ENCODE measurements at places on chromosomes 11 and 22.

DNA sequence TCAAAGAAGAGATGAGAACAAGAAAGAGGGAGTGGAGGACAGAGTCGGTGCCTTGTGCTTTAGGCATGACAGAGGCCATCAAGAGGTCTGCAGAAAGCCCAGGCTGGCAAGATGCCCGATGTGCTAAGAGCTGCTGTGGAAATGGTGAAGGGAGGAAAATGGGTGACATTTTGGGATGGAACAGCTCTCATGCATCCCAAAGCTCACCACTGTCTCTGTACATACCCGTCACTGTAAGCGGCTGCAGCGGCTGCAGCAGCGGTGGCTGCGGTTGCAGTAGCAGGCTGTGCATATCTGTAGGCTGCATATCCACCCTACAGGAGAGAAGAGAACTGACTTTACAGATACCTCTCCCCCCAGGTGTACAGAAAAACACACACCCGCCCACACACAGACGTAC is 28.6 kb downstream of the APOL5 start:
- H3K4me1 ChIP-seq: no peaks in the 10 kb centered on the region
- no peak overlapping the region for H3K27ac ChIP-seq
- DNase-seq: no peak
- no peaks in the 10 kb centered on the region for H3K27me3 ChIP-seq

DNA sequence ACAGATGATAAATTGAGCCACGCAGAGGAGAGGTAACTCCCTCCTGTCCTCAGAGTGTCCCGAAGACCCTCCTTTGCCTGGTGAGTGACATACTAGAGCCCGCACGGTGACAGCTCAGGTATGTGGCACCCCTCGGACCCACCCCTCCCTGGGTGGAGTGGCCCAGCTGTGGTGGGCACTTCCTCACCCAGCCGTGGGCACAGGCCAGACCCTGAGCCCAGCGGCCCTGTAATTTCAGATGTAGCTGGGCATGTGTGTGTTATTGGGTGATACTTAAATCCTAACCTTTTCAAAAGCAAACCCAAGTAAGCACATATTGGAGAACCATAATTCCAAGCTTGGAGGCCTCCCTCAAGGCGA is 93.2 kb downstream of the WNT7B start:
- H3K27me3 ChIP-seq: peaks cover 7% of the 10 kb centered on the region
- no peak overlapping the region for H3K27ac ChIP-seq
- no peaks in the 10 kb centered on the region for H3K36me3 ChIP-seq
- DNase-seq: no peak

- no peak overlapping the region for H3K4me3 ChIP-seq
- no peak for DNase-seq
- H3K4me1 ChIP-seq: no peaks in the 10 kb centered on the region
- no peaks in the 10 kb centered on the region for H3K27me3 ChIP-seq
These were observed 18.8 kb downstream of the QSER1 start for GRCh38 chr11:32911413-32911812.

DNA sequence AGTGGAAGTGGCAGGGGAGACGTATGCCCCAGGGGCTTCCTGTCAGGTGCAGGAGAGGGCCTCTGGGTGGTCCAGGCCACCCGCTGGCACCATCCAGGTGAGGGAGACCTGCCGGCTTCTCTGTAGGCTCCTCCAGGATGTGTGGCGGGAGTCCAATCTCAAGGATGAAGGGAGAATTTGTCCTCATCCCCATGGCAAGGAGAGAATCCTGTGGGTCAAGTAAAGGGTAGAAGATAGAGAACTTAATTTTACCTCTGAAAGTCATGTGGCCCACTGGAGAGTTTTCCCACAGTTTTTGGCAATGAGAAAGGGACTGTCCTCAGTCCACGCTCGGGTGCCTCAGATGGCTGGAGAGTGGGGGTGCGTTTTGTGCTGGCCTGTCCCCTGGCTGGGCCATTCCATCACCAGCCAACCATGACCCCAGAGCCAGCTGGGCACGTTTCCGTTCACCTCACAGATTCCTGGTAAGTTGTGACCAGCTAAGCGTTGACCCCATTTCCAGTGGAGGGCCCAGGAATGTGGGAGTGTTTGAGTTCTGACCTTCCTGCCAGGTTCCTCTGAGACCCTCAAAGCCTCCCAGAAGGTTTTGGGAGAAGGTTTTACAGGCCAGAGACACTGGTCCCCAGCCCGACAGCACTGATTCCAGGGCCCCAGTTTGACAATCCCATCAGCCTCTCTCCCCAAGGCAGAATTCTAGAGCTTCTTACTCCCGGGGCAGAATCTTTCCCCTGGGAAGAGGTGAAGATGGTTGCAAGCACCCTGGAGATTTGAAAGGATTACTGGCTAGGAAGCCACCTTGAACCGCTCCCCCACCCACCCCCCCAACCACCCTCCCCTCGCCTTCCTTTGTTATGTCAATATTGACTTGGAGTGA is 2.6 kb downstream of the OVOL1 start:
- peaks cover 30% of the 10 kb centered on the region for H3K4me1 ChIP-seq
- H3K27me3 ChIP-seq: peaks cover 26% of the 10 kb centered on the region
- no peak for DNase-seq
- no peak overlapping the region for H3K4me3 ChIP-seq

- H3K27me3 ChIP-seq: no peaks in the 10 kb centered on the region
- no peak for DNase-seq
- no peaks in the 10 kb centered on the region for H3K36me3 ChIP-seq
- H3K4me1 ChIP-seq: no peaks in the 10 kb centered on the region
These were observed 316.6 kb upstream of the NCAM1 start for GRCh38 chr11:112644410-112645131.

DNA sequence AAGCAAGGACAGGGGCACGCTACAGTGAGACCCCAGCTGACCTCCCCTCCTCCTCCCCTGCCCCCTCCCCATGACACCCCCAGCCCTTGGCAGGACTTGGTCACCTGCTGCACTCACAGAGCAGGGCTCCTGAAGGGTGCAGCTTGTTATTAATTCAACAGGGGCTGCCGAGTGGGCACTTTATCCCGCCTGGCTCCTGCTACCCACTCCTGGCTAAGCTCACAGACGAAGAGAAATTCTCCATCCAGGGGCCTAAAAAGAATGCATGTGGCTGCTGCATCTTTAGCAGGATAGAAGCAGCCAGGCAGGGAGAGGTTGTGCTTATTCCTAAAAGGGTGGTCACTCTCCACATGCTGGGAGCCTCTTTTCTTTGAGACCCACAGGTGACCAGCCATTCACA is 40.3 kb downstream of the GALNT18 start:
- H3K4me1 ChIP-seq: no peaks in the 10 kb centered on the region
- DNase-seq: no peak
- H3K36me3 ChIP-seq: no peaks in the 10 kb centered on the region
- no peaks in the 10 kb centered on the region for H3K27me3 ChIP-seq
- no peak overlapping the region for H3K27ac ChIP-seq

GRCh38 chr11:97557399-97557798 is 1167.6 kb downstream of the JRKL start:
- H3K27me3 ChIP-seq: no peaks in the 10 kb centered on the region
- no peak for DNase-seq
- no peak overlapping the region for H3K4me3 ChIP-seq

DNA sequence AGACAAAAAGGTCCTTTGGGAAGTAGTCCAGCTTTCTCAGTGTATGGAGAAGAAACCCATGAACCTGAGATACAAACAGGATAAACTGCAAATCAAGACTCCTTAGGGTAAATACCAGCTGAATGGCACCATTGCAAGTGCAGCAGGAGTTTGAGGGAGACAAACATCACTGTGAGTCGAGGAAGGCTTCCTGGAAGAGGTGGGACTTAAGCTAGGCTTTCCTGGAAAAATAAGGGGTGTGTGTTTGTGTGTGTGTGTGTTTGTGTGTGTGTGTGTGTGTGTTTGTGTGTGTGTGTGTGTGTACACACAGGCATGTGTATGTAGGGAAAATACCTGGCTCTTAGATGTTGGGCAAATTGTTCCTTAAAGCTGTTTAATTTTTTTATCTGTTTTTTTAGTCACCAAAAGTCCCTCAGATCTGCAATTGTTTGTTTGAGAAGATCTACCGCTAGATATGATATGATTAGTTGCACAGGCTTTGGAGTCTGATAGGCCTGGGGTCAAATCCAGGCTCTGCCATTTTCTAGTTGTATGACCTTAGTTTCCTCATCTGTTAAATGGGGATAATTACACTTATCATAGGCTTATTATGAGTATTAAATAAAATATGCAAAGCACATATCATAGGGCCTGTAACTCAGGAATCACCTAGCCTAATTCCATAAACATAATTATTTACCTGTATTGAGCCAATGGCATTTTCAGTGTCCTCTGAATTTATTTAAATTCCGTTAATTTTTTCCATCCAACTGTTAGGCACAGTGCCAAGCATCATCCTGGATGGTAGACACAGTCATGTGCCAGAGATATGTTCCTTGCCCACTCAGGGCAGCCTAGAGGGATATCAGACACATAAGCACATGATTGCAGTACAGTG is 85.6 kb upstream of the EED start:
- H3K4me3 ChIP-seq: no peak overlapping the region
- H3K27ac ChIP-seq: no peak overlapping the region
- no peaks in the 10 kb centered on the region for H3K27me3 ChIP-seq
- no peaks in the 10 kb centered on the region for H3K4me1 ChIP-seq
